ENCODE measurements at places on chromosomes 13 and 19.

DNA sequence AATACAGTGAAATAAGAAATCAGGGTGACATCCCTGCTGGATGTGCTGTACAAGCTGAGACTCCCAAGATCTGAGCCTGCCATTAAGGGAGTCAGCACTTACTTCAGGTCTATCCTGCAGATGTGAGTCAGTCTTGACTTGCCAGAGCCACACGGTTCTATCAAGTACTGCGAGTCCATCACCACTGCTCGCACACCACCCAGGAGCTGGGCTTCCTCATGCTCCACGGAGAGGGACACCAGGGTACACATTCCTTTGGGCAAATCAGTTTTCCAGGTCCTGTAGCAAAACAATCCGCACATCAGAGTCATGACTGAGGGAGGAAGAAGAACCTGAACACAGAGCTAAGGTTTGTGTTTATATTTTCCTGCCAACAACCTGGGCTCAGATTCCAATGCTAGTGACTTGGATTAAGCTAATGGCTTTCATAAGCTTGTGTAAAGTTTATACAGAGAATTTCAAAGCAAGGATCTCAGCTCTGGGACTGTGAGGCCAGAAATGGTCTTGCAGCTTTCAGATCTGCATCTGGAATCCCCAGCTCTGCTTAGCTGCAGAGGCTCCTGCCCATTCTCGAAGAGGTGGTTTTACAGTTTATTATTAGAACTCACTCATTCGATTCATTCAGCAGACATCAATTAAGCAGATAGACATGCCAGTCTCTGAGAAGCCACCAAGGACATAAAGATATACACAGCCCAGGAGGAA, 90.6 kb downstream of the KL start:
- no peak for DNase-seq

DNA sequence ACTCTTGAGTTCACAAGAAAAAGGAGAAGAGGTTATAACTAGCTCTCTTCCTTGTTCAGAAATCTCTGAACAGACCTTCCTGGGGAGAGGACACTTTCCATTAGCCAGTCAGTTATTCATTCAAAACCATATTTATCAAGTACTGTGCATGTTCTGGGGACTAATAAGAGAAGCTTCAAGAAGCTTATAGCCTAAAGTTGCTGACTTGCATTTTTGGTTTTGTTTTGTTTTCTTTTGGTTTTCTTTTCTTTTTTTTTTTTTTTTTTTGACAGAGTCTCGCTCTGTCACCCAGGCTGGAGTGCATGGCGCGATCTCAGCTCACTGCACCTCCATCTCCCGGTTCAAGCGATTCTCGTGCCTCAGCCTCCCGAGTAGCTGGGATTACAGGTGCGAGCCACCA, 471.4 kb downstream of the KLF12 start:
- no peak for DNase-seq

DNA sequence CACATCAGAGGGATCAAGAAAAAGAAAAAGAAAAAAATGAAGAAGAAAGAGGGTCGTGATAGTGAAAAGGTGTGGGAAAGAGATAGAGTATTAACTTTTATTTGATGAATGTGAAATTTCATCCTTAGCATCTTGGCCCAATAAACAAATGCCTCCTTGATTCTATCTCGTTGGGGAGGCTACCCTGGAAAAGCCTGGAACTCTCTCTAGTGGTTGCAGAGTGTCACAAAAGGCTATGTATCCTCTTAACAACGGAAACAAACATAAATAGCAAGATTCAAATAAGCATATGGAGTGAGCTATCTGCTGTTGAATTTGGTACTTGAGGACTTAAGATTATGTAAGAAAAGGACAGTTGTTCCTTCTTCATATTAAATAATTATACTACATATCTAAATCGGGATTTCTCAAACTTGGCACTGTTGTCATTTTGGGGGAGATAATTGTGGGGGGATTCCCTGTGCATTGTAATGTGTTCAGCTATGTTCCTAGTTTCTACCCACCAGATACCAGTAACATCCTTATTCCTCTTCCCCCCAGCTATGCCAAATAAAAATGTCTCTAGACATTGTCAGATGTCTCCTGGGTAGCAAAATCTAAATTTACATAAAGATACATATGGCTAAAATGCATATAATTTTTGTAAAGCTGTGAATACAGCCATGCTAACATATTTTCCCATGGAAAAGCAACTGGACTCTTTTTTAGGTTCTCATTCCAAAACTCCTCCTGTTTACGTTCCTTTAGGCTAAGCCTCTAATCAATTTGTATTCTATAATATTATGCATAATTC, 557.2 kb downstream of the DCT start:
- DNase-seq: no peak

DNA sequence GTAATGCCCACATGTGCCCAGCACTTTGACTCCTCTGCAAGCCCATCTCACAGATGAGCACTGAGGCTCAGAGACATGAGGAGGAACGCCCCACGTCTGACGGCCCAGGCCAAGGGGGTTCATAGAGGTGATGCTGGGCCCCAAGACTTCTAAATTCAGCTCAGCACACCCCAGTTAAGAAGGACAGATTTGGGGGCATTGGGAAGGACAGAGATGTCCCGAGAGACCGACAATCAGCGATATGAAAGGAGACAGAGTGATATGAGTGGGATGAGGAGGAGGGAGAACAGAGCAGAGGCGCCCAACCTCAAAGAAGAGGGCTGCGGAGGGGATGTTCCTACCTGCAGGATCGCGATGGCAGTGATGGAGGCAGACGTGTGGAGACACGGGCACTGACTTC, at the start of gene CNFN:
TSS of gene CNFN (minus strand) at position 399 of the 400 bp plus-strand sequence. CDS start 1,260 bp downstream, outside the sequence.
- DNase-seq: no peak

GRCh38 chr13:71540098-71540497, 326.9 kb downstream of the DACH1 start:
- DNase-seq: no peak

GRCh38 chr19:43572171-43572588, 3.1 kb downstream of the XRCC1 start:
- DNase-seq: no peak

GRCh38 chr13:113122550-113123225, at the start of gene F10:
Gene F10 (plus strand): TSS chr13:113122799. CDS start chr13:113122856, 57 bp downstream.
- DNase-seq: peak; percentile 75

GRCh38 chr19:45355402-45355801, 14.9 kb downstream of the KLC3 start:
- no peak for DNase-seq

- DNase-seq: no peak
These were observed 390.1 kb downstream of the IRS2 start for GRCh38 chr13:109396266-109396665.

GRCh38 chr19:39277598-39277997, 9.4 kb downstream of the IFNL2 start:
- DNase-seq: peak; percentile 3

- DNase-seq: no peak
These were observed 69.5 kb downstream of the PTPRS start for GRCh38 chr19:5271145-5271544.

GRCh38 chr13:43981091-43981490, 101.4 kb downstream of the LACC1 start:
- no peak for DNase-seq
